ENCODE measurements at places on chromosomes 6 and 20. TPM values are rescaled to one million over a fixed set of nuclear protein-coding genes. Genes with fewer than 3 reads are reported as not detected.

The ITPR3 gene
- total RNA-seq = 46.3 TPM

The ZNF184 gene
- total RNA-seq = 10.1 TPM

The RALY gene
- total RNA-seq = 78.8 TPM

The RSPH4A gene
- 1.7 TPM for total RNA-seq

The MAD2L1BP gene
- total RNA-seq = 7.8 TPM

The ARMH2 gene
- not detected for total RNA-seq

The ZBTB46 gene
- total RNA-seq = 13.4 TPM

The TCF21 gene
- 26.6 TPM for total RNA-seq
